Sigmoid colon (tissue), 7 donors: ENCODE measurements at places on chromosomes 2 and 18. TPM values are rescaled to one million over a fixed set of nuclear protein-coding genes. Genes with fewer than 3 reads are reported as not detected.

GRCh38 chr18:5237723-5238370 lies 40.8 kb upstream of the AKAIN1 start:
- H3K27me3 ChIP-seq, result no peaks in the 10 kb centered on the region
- peak; percentile 94 for DNase-seq
- H3K27ac ChIP-seq, result peak overlapping the region; percentile 96

- H3K27me3 ChIP-seq, result no peaks in the 10 kb centered on the region
- no peak overlapping the region for H3K4me3 ChIP-seq
- no peaks in the 10 kb centered on the region for H3K4me1 ChIP-seq
- no peak for DNase-seq
- H3K36me3 ChIP-seq, result peaks cover 8% of the 10 kb centered on the region
Measured at GRCh38 chr18:12460874-12461273, 53.1 kb downstream of the PRELID3A start.

DNA sequence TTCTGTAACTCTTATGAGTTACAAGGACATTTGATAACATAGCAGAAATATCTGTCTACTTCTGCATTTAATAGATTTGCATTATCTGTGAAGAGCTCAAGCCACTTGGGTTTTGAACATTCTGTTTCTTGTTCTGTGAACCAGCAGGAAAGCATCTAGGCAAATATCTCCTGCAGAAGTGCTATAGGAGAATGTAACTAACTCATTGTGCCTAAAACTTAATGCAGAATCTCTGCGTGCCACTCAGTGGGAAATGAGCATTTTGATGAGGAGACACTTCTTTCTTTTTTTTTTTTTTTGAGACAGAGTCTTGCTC lies 63.5 kb downstream of the MYOM1 start:
- peak overlapping the region; percentile 54 for H3K27ac ChIP-seq
- H3K4me1 ChIP-seq, result no peaks in the 10 kb centered on the region
- no peaks in the 10 kb centered on the region for H3K36me3 ChIP-seq
- no peaks in the 10 kb centered on the region for H3K27me3 ChIP-seq

DNA sequence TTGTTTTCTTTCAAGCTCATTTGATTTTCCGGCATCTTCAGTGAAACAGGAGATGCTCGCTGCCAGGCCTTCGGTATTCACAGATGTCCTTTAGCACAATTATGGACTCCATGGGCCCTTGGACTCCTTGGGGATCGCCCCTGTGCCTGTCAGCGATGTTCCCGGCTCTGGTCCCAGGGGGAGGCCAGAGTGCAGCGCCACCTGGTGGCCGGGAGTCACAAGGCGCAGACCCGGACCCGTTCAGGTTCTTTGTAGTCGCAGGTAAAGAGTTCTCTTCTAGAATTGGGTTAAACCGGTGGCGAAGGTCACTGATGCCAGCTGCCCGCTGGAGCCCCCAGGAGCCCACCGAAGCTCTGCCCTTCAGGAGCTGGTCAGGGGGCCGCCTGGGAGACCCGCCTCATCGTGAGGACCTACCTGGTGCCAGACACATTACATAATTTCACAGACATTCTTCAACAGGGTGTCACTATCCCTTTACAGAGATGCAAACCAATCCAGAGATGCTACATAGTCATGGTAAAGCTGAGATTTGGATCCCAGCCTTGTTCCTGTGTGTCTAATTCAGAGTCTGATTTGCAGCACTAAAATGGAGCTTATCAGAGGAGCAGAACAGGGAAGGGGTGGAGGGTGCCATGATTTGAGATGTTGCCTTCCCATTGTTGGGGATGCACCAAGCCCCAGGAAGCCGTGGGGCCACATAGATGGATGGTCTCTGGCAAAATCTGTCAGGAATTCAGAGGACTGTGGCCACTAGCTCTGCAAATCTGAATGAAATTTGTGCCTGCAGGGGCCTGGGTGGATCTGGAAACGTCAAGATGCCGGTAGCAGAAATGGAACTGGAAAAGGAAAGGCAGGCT lies 6.0 kb upstream of the INPP5D start:
- H3K27me3 ChIP-seq, result peaks cover 27% of the 10 kb centered on the region
- H3K4me3 ChIP-seq, result no peak overlapping the region
- no peaks in the 10 kb centered on the region for H3K4me1 ChIP-seq

- peak overlapping the region; percentile 86 for H3K27ac ChIP-seq
- no peaks in the 10 kb centered on the region for H3K36me3 ChIP-seq
- H3K4me1 ChIP-seq, result peaks cover 54% of the 10 kb centered on the region
- no peak for DNase-seq
Measured at GRCh38 chr2:217363470-217363869, 503.6 kb upstream of the TNP1 start.

DNA sequence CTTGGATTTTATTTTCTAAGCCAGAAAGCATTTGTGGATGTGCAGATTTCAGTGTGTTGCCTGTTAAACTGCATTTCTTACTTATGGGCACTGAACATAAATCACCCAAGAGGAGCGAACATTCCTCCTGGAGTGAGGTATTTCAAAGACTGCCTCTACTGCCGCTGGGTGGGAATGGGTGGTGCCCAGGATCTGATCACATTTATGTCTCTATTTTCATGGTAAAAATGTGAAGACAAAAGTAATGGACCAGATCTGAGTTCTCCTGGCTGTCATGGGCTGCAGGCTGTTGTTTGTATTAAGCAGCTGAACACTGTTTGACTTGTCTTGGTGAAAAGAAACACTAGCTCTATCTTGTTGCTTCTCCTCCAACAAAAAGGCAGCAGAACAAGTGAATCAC lies 251.7 kb downstream of the NCKAP5 start:
- H3K4me3 ChIP-seq, result no peak overlapping the region
- no peaks in the 10 kb centered on the region for H3K4me1 ChIP-seq
- no peak overlapping the region for H3K27ac ChIP-seq
- H3K27me3 ChIP-seq, result no peaks in the 10 kb centered on the region
- H3K36me3 ChIP-seq, result no peaks in the 10 kb centered on the region

DNA sequence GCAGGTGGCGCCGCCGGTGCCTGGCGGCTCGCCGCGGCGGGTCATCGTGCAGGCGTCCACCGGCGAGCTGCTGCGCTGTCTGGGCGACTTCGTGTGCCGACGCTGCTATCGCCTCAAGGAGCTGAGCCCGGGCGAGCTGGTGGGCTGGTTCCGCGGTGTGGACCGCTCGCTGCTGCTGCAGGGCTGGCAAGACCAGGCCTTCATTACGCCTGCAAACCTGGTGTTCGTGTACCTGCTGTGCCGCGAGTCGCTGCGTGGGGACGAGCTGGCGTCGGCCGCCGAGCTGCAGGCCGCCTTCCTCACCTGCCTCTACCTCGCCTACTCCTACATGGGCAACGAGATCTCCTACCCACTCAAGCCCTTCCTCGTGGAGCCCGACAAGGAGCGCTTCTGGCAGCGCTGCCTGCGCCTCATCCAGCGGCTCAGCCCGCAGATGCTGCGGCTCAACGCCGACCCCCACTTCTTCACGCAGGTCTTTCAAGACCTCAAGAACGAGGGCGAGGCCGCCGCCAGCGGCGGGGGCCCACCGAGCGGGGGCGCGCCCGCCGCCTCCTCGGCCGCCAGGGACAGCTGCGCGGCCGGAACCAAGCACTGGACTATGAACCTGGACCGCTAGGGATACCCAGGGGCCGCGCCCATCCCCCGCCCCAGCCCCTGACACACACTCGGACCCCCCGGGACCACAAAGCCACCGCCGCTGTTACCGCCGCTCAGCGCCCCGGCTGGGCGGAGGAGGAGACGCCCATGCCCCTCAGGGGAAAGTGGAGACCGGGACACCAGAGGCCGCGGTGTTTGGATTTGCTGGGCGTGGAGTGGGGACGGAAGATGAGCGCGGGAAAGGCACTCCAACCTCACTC lies 1.1 kb downstream of the CDK5R2 start:
- no peaks in the 10 kb centered on the region for H3K4me1 ChIP-seq
- peak overlapping the region; percentile 18 for H3K4me3 ChIP-seq
- DNase-seq, result no peak
- H3K27ac ChIP-seq, result no peak overlapping the region
- H3K27me3 ChIP-seq, result peaks cover 72% of the 10 kb centered on the region
- H3K36me3 ChIP-seq, result no peaks in the 10 kb centered on the region

DNA sequence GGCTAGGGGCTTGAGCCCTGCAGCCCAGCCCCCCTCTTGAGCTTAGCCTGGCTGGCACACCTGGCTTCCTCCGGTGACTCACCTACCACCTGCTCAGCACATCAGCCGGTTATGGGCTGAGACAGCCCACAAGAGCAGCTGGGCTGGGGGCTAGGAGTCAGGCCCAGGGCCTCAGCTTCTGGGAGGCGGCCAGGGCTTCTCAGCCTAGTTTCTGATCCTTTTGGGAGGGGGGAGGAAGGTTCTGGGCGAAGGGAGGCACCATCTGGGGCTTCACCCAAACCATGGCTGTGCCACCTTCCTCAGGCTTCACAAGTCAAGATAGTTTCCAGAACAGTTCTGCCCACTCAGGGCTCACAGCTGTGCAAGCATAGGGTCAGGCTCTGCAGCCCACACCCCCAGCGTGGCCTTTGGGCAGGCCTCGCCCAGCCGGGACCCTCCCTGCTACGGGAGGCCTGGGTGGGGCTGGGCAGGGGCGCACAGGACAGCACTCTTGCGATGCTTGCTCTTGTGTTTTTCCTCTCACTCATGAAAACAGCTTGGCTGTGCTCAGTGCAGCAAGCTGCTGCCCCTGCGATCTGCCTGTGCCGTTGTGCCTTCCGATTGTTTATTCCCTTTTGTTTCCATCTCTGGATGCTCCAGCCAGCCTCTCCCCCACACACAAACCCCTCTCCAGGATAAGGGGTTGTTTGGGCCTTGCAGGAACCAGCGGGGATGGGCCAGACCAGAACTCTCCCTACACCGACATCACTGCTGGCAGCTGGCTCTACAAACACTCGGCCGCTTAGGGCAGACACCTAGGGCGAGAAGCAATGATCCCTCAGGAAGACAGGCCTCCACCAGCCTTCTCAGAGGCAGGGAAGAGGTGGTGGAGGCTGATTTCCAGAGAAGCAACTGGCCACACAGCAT lies 26.1 kb upstream of the SEMA4C start:
- no peak for DNase-seq
- peaks cover 61% of the 10 kb centered on the region for H3K4me1 ChIP-seq
- H3K27me3 ChIP-seq, result no peaks in the 10 kb centered on the region
- no peaks in the 10 kb centered on the region for H3K36me3 ChIP-seq

GRCh38 chr2:176934869-176935415 lies 277.7 kb upstream of the HNRNPA3 start:
- no peaks in the 10 kb centered on the region for H3K36me3 ChIP-seq
- H3K27me3 ChIP-seq, result no peaks in the 10 kb centered on the region
- no peak overlapping the region for H3K27ac ChIP-seq
- H3K4me1 ChIP-seq, result peaks cover 7% of the 10 kb centered on the region

DNA sequence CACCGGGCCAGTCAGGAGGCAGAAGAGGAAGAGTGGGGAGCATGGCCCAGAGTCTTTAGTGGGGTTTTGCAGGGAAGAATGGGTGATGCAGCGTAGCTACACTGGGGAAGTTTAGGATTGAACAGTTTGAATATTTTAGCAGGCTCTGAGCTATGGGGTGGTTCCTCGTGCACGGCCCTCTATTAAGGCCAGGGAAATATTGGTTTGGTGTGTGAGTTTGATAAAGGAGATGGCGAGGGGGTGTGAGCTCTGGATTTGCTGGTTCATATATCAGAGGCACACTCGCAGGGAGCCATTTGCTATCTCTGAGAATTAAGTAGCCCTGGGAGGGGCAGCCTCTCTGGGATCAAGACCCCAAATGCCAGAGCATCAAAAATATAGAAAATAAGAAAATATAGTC lies 50.1 kb downstream of the BOLA3 start:
- no peaks in the 10 kb centered on the region for H3K4me1 ChIP-seq
- H3K27ac ChIP-seq, result no peak overlapping the region
- H3K4me3 ChIP-seq, result no peak overlapping the region
- H3K36me3 ChIP-seq, result peaks cover 74% of the 10 kb centered on the region
- no peaks in the 10 kb centered on the region for H3K27me3 ChIP-seq

DNA sequence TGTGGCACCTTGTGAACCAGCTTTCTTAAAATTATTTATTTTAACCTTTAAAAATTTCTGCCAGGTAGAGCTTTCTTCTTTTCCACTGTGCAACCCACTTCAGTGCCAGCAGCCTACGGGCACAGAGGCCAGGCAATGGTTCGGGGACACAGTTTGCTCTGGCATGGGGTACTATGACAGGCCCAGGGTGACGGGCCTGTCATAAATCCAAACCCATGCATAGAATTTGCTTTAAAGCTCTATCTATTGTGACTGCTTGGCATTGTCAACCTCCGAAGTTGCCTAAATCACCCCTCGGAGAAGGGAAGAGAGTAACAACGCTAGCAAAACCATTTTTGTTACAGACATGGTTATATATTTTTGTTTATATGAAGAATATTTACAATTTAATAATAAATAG lies 1.5 kb downstream of the ODC1 start:
- H3K4me1 ChIP-seq, result peaks cover 46% of the 10 kb centered on the region
- no peaks in the 10 kb centered on the region for H3K27me3 ChIP-seq
- peaks cover 27% of the 10 kb centered on the region for H3K36me3 ChIP-seq

- peaks cover 57% of the 10 kb centered on the region for H3K4me1 ChIP-seq
- peak; percentile 84 for DNase-seq
- H3K36me3 ChIP-seq, result no peaks in the 10 kb centered on the region
- H3K27me3 ChIP-seq, result no peaks in the 10 kb centered on the region
Measured at GRCh38 chr18:12279781-12280531, 25.8 kb downstream of the CIDEA start.

DNA sequence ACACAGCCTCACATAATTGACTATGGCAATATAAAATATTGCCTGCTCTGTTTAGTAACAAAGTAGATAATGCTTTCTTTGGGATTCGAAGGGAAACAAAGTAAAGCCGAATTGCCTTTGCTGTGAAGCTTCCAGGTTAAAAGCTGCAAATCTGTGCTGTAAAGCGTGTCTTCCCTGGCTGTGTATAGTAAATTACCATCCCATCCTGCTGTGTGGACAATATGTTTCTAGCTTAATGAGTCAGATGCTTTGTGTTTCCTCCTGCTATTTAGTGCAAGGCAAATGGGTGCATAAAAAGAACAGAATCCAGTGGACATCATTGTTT lies 265.1 kb downstream of the SOCS6 start:
- H3K27me3 ChIP-seq, result no peaks in the 10 kb centered on the region
- H3K4me3 ChIP-seq, result no peak overlapping the region
- no peak for DNase-seq

GRCh38 chr2:37653093-37653492 lies 18.3 kb downstream of the CDC42EP3 start:
- no peak overlapping the region for H3K4me3 ChIP-seq
- peaks cover 98% of the 10 kb centered on the region for H3K4me1 ChIP-seq
- H3K27me3 ChIP-seq, result no peaks in the 10 kb centered on the region
- peak overlapping the region; percentile 99 for H3K27ac ChIP-seq

DES gene
- 13,684 TPM for total RNA-seq

TM4SF20 gene
- not detected for total RNA-seq

GCG gene
- total RNA-seq, result not detected

IL36RN gene
- total RNA-seq, result not detected

STPG4 gene
- 0.66 TPM for total RNA-seq

CPS1 gene
- total RNA-seq, result 0.99 TPM

ASPRV1 gene
- 1.3 TPM for total RNA-seq
